ENCODE measurements at places on chromosomes 13 and 19.

- no peaks in the 10 kb centered on the region for H3K4me1 ChIP-seq
- no peak overlapping the region for H3K27ac ChIP-seq
- H3K36me3 ChIP-seq, result no peaks in the 10 kb centered on the region
Observed at GRCh38 chr19:33214596-33214995, 11.1 kb downstream of the SLC7A10 start.

DNA sequence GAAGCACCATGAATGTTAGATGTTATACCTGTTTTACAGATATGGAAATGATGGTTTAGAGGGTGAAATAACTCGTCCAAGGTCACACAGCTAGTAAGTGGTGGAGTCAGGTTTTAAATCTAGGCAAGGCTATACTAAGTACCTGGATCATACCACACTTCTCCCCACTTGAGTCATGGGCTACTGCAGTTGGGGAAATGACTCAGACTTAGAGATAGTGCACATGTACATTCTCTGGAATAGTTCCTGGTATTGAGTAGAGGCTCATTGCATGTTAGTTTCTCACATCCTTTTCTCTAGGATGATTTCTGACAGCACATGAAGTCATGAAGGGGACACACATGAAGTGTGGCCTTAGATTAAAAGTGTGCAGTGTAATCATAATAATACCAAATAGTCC, 76.2 kb upstream of the TNFSF11 start:
- DNase-seq, result no peak
- H3K4me1 ChIP-seq, result no peaks in the 10 kb centered on the region
- no peaks in the 10 kb centered on the region for H3K36me3 ChIP-seq

GRCh38 chr19:44677019-44677811, 5.9 kb downstream of the CEACAM19 start:
- H3K27ac ChIP-seq, result no peak overlapping the region
- no peak for DNase-seq
- peaks cover 32% of the 10 kb centered on the region for H3K36me3 ChIP-seq

DNA sequence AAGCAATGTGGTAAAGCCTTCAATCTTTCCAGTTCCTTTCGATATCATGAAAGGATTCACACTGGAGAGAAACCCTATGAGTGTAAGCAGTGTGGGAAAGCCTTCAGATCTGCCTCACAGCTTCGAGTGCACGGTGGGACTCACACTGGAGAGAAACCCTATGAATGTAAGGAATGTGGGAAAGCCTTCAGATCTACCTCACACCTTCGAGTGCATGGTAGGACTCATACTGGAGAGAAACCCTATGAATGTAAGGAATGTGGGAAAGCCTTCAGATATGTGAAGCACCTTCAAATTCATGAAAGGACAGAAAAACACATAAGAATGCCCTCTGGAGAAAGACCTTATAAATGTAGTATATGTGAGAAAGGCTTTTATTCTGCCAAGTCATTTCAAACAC, 15.6 kb upstream of the ZNF763 start:
- H3K36me3 ChIP-seq, result peaks cover 88% of the 10 kb centered on the region
- no peak overlapping the region for H3K27ac ChIP-seq
- H3K4me3 ChIP-seq, result no peak overlapping the region
- no peaks in the 10 kb centered on the region for H3K27me3 ChIP-seq
- no peaks in the 10 kb centered on the region for H3K4me1 ChIP-seq

- H3K36me3 ChIP-seq, result no peaks in the 10 kb centered on the region
- H3K27ac ChIP-seq, result no peak overlapping the region
- no peaks in the 10 kb centered on the region for H3K27me3 ChIP-seq
- no peak overlapping the region for H3K4me3 ChIP-seq
- no peak for DNase-seq
Observed at GRCh38 chr13:77975358-77976042, 56.9 kb upstream of the EDNRB start.
